AG09319 (cell line): ENCODE measurements at places on chromosomes 1 and 21.

GRCh38 chr1:8911416-8912309 lies 33.2 kb upstream of the ENO1 start:
- no peak for DNase-seq

DNA sequence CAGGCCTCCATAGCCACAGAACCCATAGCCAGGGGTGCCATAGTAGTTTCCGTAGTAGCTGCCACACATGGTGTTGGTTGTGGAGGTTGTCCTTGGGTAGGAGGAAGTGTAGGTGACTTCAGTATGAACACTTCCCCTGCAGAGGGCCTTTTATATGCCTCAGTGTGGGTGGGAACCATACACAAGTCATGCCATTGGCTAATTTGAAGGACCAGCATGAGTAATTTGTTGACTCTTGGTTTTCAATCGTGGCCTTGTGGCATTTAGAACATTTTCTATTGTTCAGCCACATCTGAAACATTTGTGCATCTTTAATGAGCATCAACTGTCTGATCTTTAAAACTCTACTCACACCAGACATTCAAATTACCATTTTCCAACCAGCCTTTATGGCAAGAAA lies at the start of gene KRTAP6-1:
TSS of gene KRTAP6-1 (minus strand) at position 95 of the 400 bp plus-strand sequence. CDS start at position 69, 26 bp downstream.
- no peak for DNase-seq

GRCh38 chr1:214623430-214623829 lies 20.4 kb downstream of the CENPF start:
- DNase-seq = no peak

DNA sequence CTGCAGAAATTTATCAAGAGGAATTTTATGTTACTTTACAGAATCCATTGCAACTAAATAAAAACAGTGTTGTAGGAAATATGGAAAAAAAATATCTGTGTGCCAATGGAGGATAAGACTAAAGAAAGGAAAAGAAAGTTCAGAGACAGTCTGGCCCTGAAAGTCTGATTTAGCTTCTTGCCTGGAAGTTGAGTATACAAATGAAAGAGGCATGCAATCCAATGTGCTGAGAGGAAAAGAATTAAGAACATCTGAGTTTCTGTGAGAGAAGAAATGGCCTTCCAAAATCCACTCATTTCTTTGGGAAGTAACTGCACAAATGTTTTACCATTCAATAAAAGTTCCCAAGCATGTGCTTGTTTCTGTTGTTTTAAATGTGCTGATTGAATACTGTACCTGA lies 65.1 kb downstream of the LHX9 start:
- DNase-seq = no peak

GRCh38 chr1:201381130-201381529 lies 3.6 kb upstream of the TNNT2 start:
- no peak for DNase-seq

GRCh38 chr1:204524986-204525385 lies 8.8 kb downstream of the MDM4 start:
- DNase-seq = no peak

DNA sequence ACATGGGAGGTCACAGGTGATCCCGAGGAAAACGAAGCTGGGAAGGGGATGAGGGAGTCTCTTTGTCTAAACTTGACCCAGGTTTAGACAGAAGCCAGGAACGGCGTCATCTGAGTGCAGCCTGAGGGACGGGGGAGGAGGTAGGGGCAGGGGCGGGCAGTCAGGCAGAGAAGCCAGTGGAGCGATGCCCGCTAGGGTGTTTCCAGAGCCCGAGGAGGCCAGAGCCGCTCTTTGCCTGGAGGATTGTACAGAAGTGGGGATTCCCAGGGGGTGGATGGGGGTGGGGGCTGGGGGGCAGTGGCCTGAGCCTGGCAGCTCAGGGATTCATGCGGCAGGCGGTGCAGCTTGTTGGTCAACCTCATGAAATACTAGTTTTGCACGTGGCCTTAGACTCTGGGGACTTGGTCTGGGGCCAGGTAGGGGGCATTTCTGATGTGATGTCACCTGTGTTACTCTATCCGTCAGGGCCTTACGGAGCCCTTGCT lies 58.4 kb downstream of the VPS26C start:
- no peak for DNase-seq

GRCh38 chr21:38355353-38355752 lies 98.6 kb downstream of the KCNJ15 start:
- no peak for DNase-seq

DNA sequence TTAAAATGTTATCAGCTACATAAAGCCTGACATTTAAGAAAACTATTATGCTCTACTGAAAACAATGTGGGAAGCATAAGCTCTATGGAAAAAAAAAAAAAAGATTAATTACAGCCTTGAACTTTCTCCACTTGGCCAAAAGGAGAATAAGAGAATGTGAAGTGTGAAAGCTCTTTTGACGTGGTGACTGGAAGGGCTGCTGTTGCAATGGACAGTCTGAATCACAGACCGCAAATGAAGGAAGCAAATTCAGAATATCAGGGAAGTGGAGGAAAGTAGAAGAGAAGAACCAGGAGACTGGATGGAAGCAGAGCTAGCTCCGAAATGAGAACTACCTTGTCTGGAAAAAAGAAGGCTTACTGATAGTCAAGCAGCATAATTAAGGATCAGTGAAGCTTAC lies 106.8 kb downstream of the AK5 start:
- DNase-seq = no peak

DNA sequence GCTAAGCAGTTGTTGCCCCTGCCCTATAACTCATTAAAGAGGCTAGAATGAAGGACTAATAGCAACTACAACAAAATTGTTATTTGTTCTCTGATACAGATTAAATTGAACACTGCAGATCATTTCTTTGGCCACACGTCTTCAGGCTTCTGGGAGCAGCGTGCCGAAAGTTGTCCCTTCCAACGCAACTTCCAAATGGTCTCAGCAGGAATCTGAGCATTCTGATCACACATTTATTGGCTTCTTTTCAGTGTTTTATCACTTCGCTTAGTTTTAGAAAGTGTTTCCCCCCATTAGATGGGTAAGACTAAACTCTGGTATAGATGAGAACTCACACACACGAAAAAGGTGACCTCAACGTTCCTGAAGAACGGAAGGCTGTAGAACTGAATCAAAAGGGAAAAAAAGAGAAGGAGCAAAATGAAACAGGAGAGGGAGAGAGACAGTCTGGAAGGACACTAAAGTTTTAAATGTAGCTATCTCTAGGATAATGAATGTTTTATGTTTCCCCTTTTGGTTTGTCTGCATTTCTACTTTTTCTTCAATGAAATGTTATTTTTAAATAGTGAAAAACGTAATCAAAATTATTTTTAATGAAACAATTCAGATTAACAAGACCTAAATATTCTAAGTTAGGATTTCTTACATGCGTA lies 336.5 kb downstream of the RRAGC start:
- no peak for DNase-seq

DNA sequence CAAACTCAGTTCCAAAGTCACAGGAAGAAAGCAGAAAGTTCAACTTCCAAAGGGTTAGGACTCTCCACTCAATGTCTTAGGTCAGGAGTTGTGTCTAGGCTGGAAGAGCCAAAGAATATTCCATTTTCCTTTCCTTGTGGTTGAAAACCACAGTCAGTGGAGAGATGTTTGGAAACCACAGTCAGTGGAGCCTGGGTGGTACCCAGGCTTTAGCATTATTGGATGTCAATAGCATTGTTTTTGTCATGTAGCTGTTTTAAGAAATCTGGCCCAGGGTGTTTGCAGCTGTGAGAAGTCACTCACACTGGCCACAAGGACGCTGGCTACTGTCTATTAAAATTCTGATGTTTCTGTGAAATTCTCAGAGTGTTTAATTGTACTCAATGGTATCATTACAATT lies 11.7 kb downstream of the ATF3 start:
- no peak for DNase-seq

- DNase-seq = peak; percentile 72
These were observed 4.7 kb upstream of the FAAP20 start for GRCh38 chr1:2199042-2199810.

DNA sequence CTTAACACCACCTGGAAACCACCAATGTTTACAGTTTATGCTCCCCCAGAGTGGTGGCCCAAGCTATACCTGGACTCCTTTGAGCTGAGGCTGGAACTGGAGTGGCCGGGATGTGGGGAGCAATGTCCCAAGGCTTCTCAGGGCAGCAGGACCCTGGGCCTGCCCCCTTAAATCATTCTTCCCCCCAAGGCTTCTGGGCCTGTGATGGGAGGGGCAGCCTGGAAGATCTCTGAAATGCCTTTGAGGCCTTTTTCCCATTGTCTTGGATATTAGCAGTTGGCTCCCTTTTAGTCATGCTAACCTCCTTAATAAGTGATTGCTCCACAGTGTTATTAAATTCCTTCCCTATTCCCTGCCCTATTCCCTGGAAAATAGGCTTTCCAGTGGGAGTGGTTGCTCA lies 185.8 kb downstream of the HS2ST1 start:
- no peak for DNase-seq

DNA sequence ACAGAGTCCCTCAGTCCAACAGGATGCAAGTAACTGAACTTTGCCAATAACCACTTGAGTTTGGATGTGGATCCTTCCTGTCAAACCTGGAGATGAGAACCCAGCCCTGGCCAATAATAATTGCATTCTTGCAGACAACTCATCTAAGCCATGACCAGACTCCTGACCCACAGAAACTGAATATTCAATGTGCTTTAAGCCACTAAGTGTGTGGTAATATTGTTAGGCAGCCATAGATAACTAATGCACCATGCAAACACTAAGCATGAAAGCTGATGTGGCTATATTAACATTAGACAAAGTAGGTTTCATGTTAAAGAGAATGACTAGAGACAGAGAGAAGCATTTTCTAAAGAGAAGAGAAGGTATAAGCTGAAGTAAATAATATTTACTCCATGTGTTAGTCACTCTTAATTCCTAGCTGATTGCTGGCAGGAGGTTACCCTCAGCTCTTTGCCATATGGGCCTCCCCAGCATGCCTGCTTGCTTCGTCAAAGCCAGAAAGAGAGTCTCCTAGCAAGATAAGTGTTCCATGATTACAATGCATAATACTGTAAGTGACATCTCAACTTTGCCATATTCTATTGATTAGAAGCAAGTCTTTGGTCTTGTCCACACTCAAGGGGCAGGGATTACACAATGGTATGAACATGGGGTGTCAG lies 276.4 kb upstream of the PLXNA2 start:
- DNase-seq = no peak

DNA sequence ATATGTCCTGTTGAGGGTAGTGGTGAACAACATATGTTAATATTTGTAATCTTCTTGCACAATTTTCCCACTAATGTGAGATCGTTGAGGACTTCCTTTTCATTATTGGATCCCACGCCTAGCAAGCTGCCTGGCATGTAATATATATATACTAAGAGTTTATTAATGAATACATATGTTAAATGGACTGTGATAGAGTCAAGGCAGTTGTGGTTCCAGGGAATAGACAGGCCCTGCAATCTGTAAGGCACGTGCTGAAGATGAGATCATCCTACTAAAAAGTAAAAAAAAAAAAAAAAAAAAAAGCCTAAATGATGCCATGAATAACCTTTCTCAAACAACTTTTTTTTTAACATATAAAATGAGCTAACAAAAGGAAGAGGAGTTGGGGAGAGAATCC lies 28.9 kb downstream of the PLPPR5 start:
- no peak for DNase-seq

DNA sequence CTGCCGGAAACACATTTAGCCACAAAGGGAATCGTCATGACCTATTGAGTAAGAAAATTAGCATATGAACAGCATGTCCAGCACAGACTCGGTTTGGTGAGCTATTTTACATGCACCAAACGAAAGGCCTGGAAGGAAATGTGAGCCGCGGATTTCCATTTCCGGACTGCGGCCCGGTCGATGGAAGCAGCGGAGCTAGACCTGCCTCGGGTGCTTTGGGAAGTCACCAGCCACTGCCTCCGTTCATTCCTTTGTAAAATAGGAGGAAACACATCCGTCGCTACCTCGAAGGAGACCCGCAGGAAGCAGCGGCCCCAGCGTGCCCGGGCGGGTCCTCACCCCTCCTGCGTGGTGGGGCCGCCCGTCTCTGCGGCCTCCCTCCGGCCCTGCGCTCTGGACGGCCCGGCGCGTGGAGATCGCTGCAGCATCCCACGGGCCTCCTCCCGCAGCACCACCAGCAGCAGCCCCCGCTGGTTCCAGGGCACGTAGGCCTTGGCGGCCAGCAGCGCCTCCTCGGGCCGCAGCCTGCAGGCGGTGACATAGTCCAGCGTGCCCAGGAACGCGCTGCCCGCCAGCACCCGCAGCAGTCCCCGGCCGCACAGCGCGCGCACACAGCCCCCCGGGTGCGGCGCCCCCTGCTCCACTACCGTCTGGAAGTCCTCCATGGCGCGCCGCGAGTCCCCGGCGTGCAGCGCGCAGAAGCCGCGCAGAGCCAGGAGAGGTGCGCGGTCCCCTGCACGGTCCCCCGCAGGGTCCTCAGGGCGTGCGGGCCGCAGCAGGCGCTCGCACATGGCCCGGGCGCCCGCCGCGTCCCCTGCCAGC lies 12.1 kb downstream of the TTC34 start:
- DNase-seq = no peak

DNA sequence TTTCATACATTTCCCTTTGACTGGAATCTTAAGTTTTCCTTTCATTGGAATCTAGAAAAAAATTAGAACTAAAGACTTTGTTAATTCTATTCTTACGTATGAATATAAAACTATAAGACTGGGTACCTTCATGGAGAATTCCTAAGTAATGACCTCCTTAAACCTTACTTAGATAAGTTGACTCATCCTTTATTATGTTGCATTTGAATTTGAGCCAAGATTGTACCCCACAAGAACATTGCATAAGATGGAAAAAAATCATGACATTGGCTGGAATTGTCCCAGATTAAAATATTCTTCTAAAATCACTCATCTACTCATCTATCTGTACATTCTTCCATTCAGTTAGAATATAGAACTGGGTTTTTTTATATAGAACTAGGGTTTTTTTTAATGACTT lies 137.4 kb downstream of the C1orf21 start:
- DNase-seq = no peak

DNA sequence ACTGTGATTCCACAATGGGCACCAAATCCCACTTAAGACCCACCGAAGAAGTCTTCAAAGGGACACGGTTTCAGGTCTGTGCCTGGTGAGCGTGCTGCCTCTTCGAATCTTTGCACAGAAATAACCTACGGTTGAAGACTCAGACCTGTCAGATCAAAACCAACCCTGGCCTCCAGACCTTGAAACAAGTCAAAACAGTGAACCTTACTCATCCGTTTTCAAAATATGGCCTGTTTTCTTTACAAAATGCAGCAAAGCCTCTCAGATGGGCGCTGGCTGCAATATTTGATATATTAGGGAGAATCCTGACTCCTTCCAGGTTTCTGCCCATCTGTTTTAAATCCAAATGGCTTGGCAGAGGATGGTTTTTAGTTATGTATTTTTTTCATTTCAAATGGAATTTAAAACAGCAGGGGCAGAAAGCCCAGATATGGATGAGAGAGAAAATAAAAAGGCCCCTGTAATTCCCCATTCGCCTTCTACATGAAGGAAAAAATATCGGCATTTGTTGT lies 14.0 kb downstream of the JUN start:
- DNase-seq = no peak

- no peak for DNase-seq
These were observed 4.8 kb upstream of the RHCE start for GRCh38 chr1:25425098-25426085.
